ENCODE measurements at places on chromosomes 3 and 15. TPM values are rescaled to one million over a fixed set of nuclear protein-coding genes. Genes with fewer than 3 reads are reported as not detected.
A peak's percentile ranks its signal among the peaks of the same experiment; 100 is the strongest.

The FGF12 gene
- total RNA-seq = 0.08 TPM

The REC114 gene
- total RNA-seq = not detected

The SIDT1 gene
- not detected for total RNA-seq

The LNP1 gene
- 11.0 TPM for total RNA-seq

The OXTR gene
- total RNA-seq = 6.1 TPM

The SFMBT1 gene
- 12.5 TPM for total RNA-seq

The RAB6B gene
- total RNA-seq = 0.36 TPM

The GRM7 gene
- total RNA-seq = not detected

The SYNM gene
- total RNA-seq = 3.4 TPM

The DNAH12 gene
- total RNA-seq = 0.09 TPM

- DNase-seq = peak; percentile 57
These were observed 641.1 kb downstream of the MECOM start for GRCh38 chr3:169022457-169022856.

- DNase-seq = peak; percentile 55
These were observed 38.9 kb downstream of the RYK start for GRCh38 chr3:134211797-134212196.

- no peak for DNase-seq
These were observed 11.4 kb downstream of the CRABP1 start for GRCh38 chr15:78351539-78351938.

GRCh38 chr15:88383354-88383753, 83.8 kb downstream of the MRPL46 start:
- DNase-seq = no peak

DNA sequence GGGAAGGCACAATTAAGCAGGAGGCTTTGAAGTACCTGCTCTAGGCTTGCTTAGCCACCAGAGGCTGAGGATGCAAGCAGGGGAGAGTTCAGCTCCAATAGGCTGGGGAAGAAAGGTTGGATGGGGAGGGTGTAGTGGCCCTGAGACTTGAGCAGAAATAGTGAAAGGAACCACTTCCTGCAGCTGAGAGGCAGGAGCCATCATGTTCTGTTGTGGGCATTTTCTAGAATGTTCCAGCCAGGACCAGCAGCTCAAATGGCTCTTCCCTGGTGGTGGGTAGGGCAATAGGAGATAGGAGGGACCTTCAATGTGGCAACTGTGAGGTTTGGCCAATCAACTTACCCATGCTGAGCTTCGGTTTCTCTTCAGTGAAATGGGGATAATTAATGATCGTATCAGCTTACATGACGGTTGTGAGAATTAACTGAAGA, 79.1 kb upstream of the CGNL1 start:
- no peak for DNase-seq

DNA sequence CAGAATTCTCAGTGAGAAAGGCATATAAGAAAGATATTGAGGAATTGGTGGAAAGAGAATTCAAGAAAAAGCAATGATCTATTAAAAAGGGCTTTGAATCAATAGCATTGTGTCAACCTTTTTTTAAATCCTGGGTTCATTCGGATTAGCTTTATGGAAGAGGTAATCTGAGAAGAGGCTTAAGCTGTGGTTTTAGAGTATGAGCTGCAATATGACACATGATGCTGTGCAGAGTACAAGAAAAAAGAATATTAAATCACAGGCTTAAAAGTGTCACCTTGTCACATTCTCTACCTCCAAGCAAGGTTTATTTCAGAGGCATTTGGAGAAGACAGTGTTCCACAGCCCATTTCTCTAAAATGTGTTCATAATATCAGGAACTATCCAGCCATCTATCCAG, 128.9 kb downstream of the RTP4 start:
- no peak for DNase-seq

DNA sequence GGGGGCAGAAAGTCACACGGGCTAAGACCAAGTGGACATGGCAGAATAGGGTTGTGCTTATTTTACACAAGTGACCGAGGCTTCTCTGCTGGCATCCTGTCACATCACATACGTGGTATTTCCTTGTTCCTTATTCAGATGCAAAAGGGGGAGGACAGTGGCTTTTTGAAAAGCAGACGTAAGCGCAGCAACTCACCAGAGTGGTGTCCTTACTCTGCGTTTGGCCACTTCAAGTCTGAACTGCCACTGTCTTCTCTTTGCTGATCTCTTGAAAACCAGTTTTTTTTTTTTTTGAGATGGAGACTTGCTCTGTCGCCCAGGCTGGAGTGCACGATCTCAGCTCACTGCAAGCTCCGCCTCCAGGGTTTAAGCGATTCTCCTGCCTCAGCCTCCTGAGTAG, 113.2 kb downstream of the SOX2 start:
- no peak for DNase-seq

DNA sequence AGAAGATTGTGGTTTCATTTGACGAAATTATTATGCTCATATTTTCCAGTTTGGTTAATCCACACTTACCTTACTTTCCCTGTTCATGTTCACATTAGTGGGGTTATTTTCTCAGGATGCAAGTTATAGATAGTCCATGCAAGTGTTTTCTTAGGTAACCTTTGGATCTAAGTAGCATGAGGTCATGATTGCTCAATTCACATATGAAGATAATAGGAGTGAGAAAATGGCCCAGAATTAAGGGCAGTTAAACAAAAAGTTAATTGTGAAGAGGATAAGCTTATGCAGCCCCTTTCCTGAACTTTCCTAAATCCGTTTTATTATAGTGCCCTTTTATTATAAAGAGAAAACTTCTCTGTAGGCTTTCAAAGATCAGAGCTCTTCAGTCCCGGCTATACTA, 83.4 kb downstream of the CD200R1L start:
- no peak for DNase-seq

GRCh38 chr3:28989646-28990089, 291.2 kb upstream of the RBMS3 start:
- DNase-seq = peak; percentile 1

DNA sequence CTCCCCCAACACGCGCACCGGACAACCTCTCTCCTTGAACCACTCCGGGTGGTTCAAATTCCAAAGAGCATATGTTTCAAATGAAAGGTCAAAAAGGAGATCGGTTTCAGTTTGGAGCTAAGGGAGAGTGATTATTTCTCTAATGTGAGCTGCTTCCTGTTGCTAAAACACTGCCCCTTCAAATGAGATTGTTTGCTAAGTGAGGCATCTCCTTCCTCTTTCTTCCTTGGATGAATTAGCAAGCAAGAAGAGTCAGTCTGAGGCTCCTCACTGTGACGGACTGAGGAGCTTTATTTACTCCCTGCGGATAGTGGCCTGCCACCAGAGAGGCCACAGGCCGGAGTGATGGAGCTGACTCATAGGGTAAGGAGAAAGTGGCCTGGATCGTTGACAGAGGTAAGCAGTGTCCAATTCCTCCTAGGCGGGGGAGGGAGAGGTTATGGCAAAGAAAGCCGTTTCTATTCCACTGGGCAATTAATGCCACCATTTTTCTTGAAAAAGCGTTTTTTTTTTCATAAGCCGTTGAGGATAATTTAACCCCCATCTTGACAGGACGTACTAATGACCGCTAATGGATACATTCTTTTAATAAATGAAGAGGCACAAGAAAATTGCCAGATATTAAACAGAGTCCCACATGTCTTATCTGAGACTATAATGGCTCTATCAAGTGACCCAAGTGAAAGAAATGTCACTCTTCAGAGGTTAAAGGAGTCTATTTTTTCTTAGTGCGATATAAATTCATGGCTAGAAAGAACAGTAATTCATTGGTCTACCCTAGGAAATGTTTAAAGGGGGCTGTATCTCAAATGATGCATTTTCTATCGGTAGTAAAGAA, 167.0 kb upstream of the ANKRD28 start:
- DNase-seq = peak; percentile 59

GRCh38 chr3:62051506-62051905, 321.8 kb downstream of the FEZF2 start:
- peak; percentile 39 for DNase-seq

DNA sequence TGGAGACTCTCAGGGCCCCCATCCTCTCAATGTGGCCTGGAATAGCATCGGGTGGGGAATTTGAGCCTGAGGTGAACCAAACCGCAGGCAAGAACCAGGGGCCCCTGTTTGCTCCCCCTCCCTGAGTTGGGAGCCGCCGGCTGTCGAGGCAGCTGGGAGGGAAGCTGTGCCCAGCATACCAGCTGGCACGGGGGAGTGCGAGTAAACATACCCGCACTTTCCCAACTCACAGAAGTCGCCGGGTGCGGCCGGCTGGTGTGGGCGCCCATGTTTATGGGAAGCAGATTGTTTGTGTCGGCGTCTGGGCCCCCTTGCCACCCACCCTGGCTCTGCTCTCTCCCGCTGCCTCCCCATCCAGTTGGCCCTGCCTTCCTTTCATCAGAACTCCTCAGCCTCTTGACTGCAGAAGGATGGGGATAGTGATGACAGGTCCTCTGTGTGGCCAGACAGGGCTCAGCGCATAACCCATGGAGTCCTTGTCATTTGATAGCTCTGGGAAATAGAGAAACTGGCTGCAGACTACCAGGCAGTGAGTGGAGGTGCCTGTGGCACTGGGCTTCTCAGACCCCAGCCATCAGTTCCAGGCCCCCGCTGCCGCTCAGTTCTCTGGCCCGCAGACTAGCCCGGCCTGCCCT, 60.4 kb downstream of the CACNA2D2 start:
- DNase-seq = no peak

DNA sequence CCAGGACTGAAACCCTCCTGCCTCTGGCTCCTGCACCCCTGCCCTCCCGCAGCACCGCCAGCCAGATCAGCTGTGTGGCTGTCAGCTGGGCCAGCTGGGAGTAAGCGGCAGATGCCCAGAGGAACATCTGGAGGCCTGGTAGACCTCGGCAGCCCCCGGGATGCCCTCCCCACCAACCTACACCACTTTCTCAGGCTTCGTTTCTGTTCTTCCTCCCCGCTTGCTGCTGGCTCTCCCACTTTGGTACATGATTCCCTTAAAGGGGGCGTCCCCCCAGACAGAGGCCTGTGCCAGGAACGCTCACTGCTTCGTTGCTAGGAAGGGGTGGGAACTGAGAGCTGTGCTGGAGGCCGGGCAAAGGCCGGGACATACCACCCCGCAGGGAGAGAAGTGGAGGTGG, 91.4 kb upstream of the RPL32 start:
- DNase-seq = no peak

GRCh38 chr3:88984832-88985231, 122.6 kb upstream of the EPHA3 start:
- peak; percentile 7 for DNase-seq

DNA sequence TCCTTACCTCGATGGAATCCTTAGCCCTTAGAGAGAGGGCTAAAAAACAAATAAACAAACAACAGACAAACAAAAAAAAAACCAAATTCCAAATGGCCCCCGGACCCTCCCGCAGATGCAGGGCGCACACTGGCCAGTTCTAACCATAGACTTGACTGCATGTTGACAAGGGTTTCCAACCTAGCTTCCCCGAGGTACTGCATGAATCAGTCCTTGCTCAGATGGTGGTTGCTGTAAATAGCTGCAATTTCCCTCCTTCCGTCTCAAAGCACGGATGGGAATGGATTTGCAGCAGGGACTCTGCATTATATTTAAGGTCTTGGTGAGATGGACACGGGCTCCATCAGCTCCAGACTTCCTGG, 162.8 kb downstream of the CD47 start:
- DNase-seq = peak; percentile 42

GRCh38 chr3:113186566-113186965, 24.8 kb upstream of the BOC start:
- no peak for DNase-seq

GRCh38 chr15:43204016-43204901, 16.6 kb downstream of the EPB42 start:
- DNase-seq = peak; percentile 68

DNA sequence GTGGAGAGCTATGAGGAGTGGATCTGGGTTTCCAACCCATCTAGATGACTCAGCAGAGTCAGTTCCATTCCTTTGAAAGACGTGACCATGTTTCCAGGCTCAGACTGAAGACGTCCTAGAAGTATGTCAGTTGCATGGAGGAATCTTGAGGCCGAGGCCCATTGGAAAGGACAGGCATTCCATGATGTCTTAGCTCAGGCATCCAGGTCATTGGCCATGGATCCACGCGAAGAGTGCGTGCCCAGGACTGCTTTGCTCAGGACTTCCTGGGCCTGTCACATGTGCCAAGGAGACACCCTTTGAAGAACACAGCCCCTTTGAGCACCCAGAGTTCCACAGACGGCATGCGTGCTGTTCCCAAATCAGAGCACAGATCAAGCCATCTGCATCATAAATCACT, 92.3 kb upstream of the ADAMTS17 start:
- no peak for DNase-seq

DNA sequence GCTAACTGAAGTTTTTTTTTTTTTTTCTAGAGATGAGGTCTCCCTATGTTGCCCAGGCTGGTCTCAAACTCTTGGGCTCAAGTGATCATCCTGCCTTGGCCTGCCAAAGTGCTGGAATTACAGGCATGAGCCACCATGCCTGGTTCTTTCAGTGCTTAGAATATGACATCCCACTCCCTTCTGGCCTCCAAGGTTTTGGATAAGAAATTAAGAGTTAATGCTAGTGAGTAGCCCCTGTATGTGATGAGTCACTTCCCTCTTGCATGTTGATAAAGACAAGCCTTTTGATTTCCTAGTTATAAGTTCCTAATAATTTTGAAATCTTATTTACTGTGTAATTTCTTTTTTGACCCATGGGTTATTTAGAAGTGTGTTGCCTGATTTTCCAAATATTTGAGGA, 35.7 kb upstream of the DNAJC19 start:
- DNase-seq = no peak

- peak; percentile 50 for DNase-seq
These were observed 30.2 kb downstream of the BCL2L10 start for GRCh38 chr15:52082197-52083036.

DNA sequence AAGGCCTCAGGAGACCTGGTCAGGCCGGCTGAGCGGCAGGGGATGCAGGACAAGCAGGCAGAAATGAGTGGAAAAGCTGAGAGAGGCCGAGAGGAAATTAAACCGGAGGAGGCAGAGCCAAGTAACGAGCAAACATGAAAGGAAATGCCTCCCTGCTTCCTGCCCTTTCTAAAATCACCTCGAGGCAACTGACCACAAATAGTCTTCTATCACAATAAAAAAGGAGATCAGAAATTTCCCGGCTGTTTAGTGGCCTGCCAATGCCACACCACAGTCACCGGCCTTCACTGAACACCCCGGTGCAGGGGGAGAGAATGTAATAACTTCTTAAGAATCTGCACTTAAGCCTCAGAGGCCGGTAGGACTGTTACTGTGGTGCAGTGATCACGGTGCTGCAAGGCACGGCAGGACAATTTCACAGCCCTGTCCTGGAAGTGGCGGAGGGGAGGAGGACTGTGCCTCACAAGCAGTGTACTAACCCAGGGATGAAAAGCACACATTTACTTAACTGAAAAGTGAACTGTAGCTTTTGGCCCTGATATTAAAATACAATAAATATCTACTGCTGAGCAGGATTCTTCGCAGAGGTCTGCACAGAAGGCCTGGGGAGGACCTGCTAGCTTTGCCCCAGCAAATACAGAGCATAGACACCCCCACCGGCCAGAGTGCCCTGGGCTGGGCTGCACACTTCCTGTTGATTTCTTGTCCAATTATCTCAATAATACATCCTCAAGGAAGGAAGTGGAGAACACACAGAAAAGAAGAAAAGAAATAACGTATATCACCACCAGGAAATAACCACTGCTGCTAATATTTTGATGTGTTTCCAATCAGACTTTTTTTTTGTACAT, 183.5 kb upstream of the NSMCE3 start:
- DNase-seq = no peak
